ENCODE measurements at places on chromosomes 5 and 9.

DNA sequence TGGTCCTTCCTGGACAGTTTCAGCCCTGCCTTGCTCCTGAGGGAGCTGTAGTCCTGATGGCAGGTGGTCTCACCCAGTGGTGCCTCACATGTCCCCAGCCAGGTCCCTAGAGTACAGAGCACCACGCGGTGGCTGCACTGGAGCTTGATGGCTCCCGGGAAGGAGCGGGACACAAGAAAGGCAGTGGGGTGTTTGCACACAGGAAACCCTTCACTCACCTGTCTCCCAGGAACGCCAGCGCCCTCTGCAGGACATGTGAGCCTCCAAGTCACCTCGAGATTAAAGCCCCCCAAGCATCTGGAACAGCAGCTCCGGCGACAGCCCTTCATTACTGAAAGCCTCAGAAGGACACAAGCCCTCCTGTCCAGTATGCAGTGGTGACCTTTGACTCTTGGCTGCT is 19.9 kb upstream of the TMEM250 start:
- DNase-seq: no peak

DNA sequence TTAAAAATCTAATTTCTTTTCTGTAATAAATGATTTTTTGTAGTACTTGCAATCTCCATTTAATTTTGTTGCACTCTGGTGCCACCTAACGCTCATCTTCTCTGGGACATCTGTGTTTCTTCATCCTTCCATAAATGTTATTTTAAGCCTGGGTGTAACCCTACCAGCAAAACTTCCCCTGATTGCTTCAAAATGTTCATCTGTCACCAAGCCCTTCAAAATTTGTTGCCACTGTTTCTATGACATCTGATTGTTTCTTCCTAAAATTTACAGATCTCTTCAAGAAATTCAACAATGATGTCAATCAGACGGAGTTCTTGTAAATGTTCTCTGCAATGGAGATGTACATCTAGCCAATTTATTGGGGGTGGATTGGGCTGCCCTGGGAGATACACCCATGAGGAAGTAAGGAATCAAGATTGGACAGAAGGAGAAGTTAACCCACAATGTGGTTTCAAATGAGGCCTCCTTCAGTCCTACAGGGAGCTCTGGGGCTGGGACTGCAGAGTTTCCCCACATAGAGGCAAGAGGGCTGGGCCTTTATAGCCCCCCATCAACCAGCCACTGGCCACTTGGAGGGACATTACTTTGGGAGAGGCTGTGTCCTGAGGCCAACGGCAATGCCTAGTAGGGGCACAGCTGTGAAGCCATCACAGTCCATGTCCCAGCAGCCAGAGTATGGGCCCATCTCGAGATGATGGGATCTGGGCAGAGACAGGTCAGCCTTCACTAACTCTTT is 23.3 kb downstream of the MCTP1 start:
- no peak for DNase-seq

GRCh38 chr5:138663561-138663960 is 88.4 kb upstream of the HSPA9 start:
- DNase-seq: no peak

DNA sequence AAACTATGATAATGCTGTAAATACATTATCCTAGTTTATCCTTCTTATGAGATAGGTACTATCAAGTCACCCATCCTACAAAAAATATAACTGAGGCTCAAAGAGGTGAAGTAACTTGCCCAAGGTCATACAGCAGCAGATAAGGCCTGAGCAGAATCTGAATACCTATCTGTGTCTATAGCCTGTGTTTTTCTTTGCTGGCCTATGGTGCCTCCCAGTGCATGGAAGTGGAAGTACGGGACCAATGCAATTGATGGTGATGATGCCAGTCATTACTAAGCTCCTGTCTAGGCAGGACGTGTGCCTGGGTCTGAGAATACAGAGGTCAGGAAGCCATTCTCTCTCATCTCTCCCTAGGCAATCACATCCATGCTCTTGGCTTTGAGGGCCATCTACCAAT is 67.8 kb downstream of the FAT2 start:
- no peak for DNase-seq
